ENCODE measurements at places on chromosomes 11 and 22.

- no peak for DNase-seq
Observed at GRCh38 chr11:102269927-102270326, 47.4 kb upstream of the BIRC3 start.

DNA sequence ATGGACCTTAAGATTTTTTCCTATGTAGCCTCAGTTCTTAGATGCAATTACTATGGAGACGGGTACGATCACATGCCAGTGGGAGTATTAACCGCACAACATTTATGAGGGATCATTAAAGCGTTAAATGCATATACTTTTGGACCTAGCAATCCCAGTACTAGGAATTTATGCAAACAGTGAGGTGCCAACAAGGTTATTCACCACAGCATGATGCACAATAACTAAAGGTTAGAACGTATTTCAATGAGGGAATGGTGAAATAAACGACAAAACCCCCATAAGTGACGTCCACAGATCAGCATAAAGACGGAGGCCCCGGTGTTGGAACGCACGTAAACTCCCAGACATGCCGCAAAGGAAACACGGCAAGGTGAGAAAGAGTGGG is 539 bp downstream of the SIRT3 start:
- DNase-seq = peak; percentile 65

DNA sequence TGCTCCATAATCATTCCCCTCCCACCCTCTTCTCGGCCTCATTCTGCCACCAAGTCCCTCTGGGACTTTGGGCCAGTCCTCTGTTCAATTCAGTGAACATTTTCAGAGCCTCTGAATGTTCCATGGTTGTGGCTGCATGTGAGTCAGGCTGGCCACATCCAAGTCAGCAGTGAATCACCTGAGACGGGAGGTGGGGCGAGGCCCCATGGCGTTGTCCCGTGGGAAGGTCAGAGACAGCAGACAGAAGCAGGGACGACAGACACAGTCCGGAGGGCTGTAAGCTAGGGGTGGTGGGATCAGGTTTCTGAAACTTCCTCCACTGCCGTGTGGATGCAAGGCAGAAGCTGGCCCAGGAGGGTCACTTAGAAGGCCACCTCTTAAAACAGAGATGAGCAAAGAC is 324.8 kb downstream of the MN1 start:
- DNase-seq = no peak

- no peak for DNase-seq
Observed at GRCh38 chr22:24521791-24522245, 26.7 kb downstream of the UPB1 start.

GRCh38 chr11:626475-627307 is at the start of gene SCT:
TSS of gene SCT (minus strand) at chr11:627181. CDS start at chr11:627143, 38 bp downstream.
- DNase-seq = no peak

DNA sequence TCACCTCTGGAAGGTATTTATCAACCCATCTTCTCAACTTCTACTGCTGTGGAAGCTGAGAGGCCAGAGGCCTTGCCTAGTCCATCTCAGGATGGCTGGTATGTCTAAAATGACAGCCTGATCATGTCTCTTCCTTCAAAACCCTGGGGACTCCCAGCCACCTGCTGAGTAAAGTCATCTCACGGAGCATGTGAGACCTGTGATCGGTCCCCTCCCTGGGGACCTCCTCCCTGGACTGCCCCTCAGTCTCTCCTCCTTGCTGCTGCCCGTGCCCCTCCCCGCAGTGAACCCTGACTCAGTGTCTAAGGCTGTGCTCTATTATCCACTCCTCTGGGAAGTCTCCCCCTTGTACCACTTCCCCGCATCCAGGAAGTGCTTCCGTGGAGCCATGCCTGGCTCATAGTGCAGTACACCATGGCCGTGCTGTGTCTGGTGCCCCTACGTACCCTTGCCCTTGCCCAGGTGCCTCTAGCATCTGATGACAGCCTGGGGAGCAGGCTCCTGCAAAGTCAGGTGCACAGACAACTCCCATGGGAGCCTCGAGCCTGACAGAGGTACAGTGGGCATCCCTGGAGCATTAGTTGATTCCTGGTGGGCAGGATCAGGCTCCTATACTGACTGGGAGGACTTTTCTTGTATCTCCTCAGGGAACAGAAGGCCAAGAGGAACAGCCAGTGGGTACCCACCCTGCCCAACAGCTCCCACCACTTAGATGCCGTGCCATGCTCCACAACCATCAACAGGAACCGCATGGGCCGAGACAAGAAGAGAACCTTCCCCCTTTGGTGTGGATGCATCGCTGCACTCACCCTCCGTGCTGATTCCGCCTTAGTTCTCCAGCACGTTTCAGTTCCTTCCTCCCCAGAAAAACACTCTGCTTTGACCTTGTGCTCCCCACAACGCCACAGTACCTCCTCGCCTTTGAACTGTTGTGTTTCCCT is 13.8 kb downstream of the SMARCB1 start:
- DNase-seq = no peak

DNA sequence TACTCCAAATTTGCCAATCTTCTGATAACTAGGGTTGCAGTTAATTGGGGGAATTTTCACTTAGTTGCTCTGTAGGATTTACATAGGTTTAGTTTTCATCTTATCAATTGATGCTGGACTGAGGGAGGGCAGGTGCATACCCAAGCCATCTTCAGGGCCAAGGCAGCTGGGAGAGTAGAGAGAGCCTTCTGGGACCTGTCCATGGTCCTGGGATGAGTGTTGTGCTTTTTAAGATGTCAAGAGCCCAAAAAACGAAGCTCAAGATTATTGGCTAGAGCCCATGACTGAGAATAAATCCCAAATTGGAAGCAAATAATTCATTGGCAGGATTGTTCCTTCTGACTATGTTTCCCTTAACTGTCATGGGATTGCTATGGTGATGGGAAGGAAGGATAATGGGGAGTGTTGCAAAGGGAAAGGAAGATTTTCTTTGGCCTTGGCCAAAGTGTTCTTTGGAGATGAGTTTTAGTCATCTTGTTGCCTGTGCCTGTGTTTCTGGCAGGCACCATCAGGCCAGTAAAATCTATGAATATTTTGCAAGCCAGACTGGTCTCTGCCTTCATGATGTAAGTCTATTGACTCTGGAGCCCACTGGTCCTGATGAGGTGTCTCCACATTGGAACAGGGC is 4.5 kb downstream of the SLC22A6 start:
- no peak for DNase-seq

- no peak for DNase-seq
Observed at GRCh38 chr22:46288846-46289243, 7.8 kb upstream of the GTSE1 start.

DNA sequence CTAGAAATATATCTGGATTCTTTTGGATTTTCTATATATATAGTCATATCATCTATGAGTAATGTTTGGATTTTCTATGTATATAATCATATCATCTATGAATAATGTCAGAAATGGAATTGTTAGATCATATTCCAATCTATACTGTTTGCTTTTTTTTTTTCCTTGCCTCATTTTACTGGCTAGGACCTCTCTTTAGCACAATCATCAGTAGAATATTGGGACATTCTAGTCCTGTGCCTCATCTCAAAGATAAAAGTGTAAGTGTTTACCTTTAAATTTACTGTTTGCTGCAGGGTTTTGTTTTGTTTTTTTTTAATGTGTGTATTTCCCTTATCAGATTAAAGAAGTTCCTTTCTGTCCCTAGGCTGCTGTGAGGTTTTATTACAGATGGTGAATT is 97.0 kb downstream of the C11orf65 start:
- DNase-seq = no peak

DNA sequence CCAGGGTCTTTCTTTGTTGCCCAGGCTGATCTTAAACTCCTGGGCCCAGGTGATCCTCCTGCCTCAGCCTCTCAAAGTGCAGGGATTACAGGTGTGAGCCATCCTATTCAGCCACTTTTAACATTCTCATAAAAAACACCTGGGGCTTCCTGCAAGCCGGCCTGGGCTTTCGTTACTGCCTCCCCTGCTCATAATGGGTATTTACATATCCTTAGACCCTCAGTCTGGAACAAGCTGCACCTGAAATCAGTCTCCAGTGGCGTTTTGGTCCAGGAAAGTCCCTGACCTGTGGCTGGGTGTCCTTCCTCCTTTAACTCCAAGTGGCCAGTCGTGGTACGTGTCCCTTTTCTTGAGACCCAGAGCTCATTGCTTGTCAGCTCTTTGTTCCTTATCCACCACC is 320.7 kb downstream of the TMEM135 start:
- no peak for DNase-seq

- DNase-seq = no peak
Observed at GRCh38 chr22:26082866-26083265, 86.4 kb upstream of the SEZ6L start.

- DNase-seq = no peak
Observed at GRCh38 chr11:34415538-34415937, 23.2 kb upstream of the CAT start.

GRCh38 chr11:67381244-67381972 is 8.0 kb upstream of the CLCF1 start:
- DNase-seq = no peak

DNA sequence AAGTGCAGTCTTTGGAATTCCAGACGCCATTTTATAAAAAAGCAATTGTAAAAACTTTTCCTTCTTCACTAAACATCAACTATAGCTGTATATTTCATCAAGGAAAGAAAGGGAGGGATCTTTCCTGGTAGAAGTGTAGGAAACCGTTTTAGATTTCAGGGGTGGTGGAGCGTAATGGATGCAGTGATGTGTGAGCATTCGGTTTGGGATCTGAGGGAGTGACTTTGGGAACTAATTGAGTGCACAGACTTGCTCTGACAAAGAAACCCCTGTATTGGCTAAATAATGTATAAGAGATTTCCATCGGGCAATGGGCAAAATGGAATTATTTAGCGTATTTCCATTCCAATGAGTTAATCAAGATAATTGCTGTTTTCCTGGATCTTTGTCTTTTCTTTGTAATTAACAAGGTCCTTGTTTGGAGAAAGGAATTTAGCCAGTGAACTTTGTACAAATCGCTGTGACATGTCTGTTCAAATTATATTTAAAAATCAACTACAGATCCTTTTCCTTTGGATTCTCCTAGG is 125.0 kb upstream of the NARS2 start:
- DNase-seq = no peak

DNA sequence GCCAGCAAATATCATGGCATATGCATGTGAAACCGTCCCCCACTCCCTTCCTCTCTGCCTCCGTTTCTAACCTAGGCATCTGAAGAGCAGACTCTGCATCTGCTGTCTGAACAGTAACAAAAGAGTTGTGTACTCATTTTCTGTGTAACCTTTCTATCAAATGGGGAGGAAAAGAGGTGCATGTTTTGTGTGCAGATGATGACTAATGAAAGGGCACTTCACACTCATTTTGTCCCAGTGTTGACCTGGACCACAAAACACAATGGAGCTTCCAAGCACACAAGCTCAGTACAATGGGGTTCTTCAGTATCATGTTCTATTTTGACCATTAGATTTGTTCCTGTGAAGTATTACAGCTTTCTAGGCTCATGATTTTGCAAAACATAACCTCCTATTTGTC is 13.0 kb downstream of the JHY start:
- DNase-seq = no peak

GRCh38 chr22:46073683-46074504 is 76.4 kb upstream of the PPARA start:
- DNase-seq = no peak

GRCh38 chr11:882596-882995 is 28.0 kb downstream of the CHID1 start:
- DNase-seq = no peak

- no peak for DNase-seq
Observed at GRCh38 chr11:44960200-44960845, 9.6 kb upstream of the TP53I11 start.

DNA sequence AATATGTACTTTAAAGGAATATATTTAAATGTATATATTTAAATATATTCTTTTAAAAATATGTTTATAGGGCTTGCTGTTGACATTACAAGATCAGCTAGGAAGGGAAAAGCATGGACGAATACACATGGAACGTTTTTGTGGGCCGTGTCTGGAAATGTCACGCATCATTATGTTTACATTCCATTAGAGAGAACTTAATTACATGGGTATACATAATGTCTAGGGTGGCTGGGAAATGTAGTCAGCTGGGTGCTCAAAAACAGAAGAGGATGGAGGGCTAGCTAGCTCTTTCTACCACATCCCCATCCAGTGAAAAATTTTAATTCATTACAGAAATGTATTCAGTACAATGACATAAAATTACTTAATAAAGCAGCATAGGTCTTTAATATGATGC is 371.2 kb downstream of the DYNC2H1 start:
- no peak for DNase-seq

DNA sequence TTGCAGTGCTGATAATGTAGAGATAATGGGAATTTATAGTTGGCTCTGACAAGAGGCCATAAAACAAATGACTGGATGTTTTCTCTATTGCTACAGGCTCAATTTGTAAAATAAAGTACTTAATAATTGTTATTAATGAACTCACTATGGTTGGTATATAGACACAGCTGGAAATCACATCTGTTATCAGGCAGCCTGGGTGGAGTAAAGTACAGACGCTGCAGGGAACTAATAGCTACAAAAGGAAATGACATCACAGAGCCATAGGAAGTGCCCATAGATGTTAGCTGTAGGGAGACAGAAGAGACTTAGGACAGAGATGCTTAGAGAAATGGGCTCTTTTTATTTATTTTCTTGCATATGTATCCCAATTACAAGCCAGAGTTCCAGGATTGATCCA is 81.0 kb upstream of the SNX19 start:
- DNase-seq = no peak

GRCh38 chr11:100932474-100933100 is 197.0 kb downstream of the PGR start:
- no peak for DNase-seq

GRCh38 chr11:8087185-8087584 is 6.2 kb downstream of the TUB start:
- DNase-seq = no peak

- DNase-seq = peak; percentile 45
Observed at GRCh38 chr22:39236321-39237317, 8.2 kb downstream of the PDGFB start.

GRCh38 chr11:33889296-33889695 is 2.6 kb downstream of the LMO2 start:
- no peak for DNase-seq

- no peak for DNase-seq
Observed at GRCh38 chr11:115007851-115008250, 329.5 kb downstream of the NXPE2 start.

GRCh38 chr11:93392867-93393266 is 62.3 kb downstream of the DEUP1 start:
- no peak for DNase-seq

- DNase-seq = no peak
Observed at GRCh38 chr22:49540084-49540912, 287.4 kb downstream of the BRD1 start.

- DNase-seq = no peak
Observed at GRCh38 chr11:73760135-73760678, 667 bp downstream of the RAB6A start.

- DNase-seq = no peak
Observed at GRCh38 chr11:36233204-36233603, 56.0 kb downstream of the COMMD9 start.

DNA sequence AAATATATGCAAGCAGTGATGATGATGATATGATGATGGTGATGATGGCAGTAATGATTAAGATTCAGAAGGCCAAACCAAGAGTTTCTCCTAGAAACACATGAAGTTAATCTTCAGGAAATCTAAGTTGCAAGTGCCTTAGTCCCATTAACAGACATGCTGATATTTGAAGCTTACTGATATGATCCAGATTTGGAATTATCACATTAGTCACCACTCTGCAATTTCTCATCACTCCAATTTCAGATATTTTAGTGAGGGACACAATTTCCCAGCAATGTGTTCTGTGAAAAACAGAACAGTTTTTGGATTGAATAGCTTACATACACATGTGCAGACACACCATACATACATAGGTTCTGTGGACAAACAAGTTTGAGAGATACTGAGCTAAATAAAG is 411.4 kb upstream of the FAT3 start:
- no peak for DNase-seq

GRCh38 chr22:25823276-25823675 is 81.3 kb downstream of the MYO18B start:
- no peak for DNase-seq
